ENCODE measurements at places on chromosomes 4 and X.

DNA sequence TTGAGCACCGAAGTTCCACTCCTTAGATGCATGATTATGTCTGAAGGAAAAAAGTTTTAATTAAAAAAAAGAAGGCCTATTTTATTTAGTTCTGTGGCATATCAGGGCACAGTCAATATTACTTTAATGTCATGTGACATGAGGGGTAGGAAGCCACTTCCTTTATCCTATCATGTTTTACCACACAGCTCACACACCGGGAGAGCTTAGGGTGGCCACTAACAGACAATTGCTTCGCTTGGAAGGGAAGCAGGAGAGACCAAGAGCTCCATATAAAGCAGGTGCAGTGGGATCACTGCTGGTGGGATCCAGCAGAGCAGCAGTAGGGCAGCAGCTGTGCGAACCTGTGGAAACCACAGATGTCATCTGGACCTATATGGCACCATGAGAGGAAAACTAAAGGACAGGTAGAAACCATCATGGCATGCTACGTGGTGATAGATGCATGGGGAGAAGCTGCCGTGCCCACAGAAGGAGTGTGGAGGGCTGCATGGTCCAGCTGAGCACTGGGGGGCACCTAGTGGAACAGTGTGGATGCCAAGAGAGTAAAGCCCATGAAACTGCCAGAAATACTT, 52.0 kb downstream of the DTHD1 start:
- no peak for DNase-seq

DNA sequence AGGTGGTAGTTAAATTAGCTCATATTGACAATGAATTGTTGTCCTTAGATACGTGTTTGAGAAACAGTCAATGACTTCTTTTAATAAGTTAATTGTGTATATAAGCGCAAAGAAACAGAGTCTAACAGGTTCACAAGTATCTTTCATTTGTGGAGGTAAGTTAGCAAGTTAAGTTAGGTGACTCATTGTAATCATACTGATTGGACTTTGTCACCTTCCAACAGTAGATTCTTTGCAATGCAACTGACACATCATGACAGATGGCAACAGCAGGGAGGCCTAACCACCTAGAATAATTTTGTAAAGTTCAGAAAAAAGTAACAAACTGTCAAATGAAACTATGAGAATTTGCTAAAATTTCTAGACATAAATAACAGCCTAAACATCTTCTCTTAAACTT, 207.6 kb upstream of the PITX2 start:
- no peak for DNase-seq

GRCh38 chr4:182698212-182698611, 219.0 kb downstream of the DCTD start:
- DNase-seq, result no peak

DNA sequence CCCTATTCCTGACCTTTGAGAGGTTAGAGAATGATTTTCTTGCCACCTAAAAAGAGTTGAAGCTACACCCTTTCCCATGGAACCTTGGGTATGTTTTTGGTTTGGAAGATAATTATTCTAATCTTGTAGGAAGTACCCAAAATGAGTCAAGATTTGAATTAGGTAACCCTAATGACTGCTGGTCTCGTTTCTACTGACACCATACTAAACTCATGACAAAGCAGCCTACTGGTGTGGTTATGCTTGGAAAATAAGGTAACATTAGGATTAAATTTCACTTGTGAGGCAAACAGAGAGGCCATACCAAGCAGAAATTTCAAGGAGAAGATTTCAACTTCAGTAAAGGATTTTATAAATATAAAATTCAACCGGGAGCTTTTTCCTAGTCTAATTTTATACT, 107.9 kb downstream of the FBXW7 start:
- no peak for DNase-seq

DNA sequence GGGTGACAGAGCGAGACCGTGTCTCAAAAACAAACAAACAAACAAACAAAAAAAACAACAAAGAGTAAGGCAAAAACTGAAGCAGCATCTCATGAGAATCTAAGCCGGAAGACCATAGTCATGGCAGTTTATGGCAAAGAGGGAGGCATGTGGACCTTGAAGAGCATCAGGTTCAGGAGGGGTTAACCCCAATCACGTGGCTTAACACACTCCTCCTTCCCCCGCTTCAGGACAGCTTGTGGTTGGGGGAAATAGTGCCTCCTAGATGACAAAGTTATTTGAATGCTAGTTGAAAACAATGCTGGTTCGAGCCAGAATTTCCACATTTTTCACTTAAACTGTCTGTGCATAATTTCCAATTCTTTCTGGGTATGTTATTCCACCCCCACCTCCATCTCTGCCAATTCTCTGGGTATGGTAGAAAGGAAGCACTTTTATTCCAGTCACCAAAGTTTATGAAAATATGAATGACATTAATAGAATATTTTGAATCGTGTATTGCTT, 11.7 kb upstream of the MAP7D3 start:
- DNase-seq, result no peak

All from CD8-positive, alpha-beta memory T cell (primary cell).